ENCODE measurements at places on chromosomes 1 and 21. TPM values are rescaled to one million over a fixed set of nuclear protein-coding genes. Genes with fewer than 3 reads are reported as not detected.

DNA sequence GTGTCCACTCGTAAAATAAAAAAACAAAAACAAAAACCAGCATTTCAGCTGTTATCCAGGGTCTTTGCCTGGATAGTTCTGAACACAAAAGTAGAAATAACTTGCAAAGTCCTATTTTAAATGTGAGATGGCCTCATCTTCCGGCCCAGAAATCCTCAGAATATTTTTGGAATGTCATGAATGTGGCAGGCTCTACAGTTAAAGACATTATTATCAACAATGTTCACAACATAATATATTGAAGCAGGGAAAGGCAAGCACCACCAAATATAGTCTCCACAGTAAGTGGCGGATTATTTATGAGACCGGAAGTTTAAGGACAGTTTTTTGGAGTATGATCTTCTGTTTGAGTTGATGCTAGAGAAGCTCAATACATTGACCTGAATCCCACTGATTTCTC is 1.2 kb upstream of the C1orf198 start:
- no peak for DNase-seq

- no peak for DNase-seq
Observed at GRCh38 chr1:238753252-238753651, 633.1 kb upstream of the CHRM3 start.

GRCh38 chr1:112794654-112795239 is 79.6 kb upstream of the PPM1J start:
- no peak for DNase-seq

GRCh38 chr1:5908461-5909375 is 83.5 kb downstream of the NPHP4 start:
- DNase-seq = no peak

GRCh38 chr1:107139833-107140702 is 771 bp upstream of the NTNG1 start:
- no peak for DNase-seq

GRCh38 chr21:45300786-45301520 is 13.3 kb upstream of the POFUT2 start:
- no peak for DNase-seq

The TIE1 gene
- total RNA-seq = not detected

DNA sequence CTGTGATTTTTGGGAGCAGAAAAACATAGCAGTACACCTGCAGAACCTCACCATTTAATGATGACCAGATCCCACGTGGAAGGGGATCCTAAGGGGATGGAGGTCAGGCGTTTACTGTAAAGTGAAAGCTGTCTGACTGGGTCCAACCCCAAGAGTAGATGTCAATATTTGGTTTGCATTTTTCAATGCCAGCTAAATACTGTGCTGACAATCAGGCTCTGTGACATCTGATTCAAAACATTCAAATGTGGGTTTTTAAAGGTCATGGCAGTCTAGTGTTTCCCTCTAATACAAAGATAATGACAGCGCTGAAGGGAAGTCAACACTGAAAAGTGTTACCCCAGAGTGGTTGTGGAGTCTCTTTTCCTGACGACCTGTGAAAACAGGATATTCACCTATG is 68.1 kb downstream of the SPAG17 start:
- no peak for DNase-seq

DNA sequence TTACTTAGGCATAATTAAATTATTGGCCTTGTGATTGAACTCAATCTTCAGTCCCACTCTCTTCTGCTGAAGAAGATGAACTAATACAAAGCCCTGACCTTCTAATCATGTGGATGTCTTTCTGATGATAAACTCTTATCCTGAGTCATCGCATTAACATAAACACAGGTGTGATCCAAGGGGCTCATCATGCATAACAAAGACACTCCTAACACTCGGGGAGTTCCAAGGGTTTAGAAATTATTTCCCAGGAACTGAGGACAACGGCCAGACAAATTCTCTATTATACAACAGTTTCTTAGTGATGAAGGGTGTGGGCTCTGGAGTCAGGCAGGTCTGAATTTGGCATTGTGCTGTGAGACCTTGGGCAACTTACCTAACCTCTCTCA is 18.0 kb downstream of the DUSP10 start:
- DNase-seq = no peak

- DNase-seq = no peak
Observed at GRCh38 chr1:107538502-107538901, 397.7 kb downstream of the NTNG1 start.

DNA sequence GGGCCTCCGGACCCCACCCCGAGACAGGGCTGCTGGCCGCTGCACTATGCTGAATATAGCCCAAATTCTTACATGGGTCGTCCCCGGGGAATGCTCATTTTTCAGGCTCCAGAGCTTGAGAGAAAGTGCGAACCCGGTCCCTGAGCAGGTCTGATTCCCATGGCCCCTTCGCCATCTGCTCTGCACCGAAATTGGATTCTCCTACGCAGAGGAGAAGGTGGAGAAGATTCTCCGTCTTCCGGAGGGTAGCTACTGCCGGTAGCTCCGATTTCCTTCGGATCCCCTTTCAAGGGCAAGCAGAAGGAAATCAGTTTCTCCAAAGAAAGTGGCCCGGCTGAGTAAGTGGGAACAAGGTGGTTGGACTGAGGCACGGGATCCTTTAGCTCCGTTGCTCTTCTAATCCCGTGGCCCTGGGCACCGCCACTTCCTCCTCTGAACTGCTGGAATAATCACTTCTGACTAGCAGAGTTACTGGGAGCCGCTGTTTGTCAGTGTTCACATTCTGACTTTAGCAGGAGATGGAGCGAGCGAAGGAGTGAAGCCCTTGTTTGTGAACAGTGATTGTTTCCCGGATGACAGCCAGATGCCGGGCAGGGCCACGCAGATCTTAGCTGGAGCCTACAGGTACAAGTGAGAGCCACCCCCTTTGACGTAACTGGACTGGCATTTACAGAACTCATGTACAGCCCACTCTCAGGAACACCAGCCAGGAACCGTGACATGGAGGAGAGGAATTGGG is 1.1 kb upstream of the ZNF496 start:
- DNase-seq = no peak

GRCh38 chr1:148389027-148389339 is 94.1 kb downstream of the PPIAL4G start:
- no peak for DNase-seq

DNA sequence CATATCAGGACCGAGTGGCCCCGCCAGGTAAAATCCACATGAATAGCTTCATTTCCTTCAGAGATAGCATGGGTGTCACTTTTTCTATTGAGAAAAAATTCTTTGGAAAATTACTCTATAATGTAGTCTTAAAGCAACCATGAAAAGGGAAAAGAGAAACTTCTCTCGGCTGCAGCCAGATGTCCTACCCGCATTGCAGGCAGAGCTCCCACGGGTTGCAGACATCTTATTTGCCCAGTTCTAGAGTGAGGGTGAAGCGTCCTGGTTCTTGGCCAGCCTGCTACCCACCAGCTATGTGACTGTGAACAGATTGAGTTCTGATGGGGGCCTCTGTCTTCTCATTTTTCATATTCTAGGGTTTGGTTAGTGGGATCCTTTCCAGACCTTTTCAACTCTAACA is 5.0 kb downstream of the ATP1B1 start:
- no peak for DNase-seq

- no peak for DNase-seq
Observed at GRCh38 chr1:114428083-114428754, 82.8 kb downstream of the TRIM33 start.

The TTC39A gene
- not detected for total RNA-seq

The UBXN10 gene
- total RNA-seq = 0.14 TPM

- DNase-seq = no peak
Observed at GRCh38 chr1:33142483-33143064, 39.3 kb downstream of the TRIM62 start.

The ILF2 gene
- 156 TPM for total RNA-seq

DNA sequence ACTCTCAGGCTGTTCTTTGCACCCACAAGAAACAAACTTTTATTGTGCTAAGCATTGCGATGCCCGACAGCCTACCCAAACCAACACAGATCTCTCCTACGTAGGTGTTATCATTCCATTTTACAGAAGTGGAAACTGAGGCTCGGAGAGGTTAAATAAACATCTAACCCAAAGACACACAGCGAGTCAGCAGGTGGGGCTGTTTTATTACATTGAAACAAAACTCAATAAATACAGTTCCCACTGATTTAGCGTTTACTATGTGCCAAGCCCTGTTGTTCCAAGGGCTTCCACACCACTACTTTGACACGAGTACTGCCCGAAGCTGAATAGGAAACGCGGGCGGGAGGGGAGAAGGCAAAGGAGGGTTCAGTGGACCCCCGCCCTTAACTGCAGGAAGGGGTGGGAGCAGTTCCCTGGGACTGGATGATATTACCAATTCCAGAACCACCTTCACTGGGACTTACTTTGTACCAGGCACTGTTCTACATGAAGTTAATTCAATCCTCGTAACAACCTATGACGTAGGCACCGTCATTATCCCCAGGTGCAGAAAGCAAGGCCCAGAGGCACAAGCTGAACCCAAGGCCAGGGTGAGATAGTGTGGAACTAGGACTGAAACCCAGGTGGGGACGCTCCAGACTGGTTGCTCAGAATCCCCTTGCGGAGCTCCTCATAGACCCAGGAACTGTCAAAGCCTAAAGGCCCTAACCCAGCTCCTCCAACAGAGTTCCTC is 19.3 kb upstream of the ALDH4A1 start:
- no peak for DNase-seq

- DNase-seq = no peak
Observed at GRCh38 chr1:23188434-23188884, 19.8 kb upstream of the LUZP1 start.

The HES5 gene
- not detected for total RNA-seq

The TMEM125 gene
- total RNA-seq = not detected

DNA sequence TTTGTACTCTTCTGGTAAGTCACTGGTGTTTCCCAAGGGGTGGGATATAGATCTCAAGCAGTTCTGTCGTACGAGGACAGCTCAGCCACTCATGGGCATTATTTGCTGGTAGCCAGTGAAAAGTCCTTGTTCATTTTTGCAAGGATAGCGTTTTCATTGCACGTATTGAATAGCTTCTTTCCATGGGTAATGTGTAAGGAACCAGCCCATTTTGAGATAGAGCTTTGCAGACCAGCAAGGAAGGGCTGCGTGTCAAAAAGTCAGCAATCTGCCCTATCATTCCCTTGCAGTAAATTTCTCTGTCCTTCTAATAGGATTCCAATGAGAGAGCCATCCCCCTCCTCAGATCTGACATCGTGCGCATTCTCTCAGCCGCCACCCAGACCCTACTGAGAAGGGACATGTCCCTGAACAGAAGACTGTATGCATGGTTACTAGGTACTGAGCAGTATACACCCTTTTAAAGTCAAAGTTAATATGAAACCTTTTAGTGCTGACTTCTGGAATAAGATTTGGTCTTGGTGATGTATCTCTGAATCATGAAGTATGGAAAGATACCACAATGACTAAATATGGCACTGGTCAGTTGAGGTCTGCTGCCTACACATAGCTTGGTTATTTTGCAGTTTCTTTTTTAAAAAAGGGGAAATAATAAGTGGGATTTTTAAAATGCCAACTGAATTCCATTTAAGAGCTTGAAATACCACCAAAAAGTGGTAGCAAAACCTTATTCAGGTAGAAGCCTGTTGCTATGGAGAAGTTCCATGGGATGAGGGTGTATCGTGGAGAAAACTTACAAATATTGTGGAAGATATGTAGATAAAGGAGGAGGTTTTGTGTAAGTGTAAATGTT is 55.3 kb downstream of the DOP1B start:
- DNase-seq = no peak

DNA sequence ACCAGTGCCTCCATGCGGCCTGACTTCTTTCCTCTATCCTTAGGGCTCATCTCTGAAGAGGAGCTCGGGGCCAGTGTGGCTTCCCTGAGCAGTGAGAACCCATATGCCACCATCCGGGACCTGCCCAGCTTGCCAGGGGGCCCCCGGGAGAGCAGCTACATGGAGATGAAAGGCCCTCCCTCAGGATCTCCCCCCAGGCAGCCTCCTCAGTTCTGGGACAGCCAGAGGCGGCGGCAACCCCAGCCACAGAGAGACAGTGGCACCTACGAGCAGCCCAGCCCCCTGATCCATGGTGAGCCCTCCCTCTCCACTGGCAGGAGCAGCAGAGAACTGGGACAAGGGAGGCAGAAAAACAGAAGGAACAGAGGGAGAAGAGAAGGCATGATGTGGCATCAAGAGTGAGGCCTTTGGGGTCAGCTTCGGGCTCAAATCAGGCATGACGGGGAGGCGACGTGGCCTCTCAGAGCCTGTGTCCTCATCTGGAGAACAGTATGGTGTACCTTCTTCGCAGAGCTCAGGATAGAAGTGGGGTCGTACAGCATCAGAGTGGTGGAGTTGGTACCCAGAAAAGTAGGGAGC is 6.5 kb upstream of the LRRC71 start:
- no peak for DNase-seq

GRCh38 chr1:30310966-30311742 is 412.2 kb downstream of the MATN1 start:
- no peak for DNase-seq

The ZSWIM5 gene
- 1.8 TPM for total RNA-seq

DNA sequence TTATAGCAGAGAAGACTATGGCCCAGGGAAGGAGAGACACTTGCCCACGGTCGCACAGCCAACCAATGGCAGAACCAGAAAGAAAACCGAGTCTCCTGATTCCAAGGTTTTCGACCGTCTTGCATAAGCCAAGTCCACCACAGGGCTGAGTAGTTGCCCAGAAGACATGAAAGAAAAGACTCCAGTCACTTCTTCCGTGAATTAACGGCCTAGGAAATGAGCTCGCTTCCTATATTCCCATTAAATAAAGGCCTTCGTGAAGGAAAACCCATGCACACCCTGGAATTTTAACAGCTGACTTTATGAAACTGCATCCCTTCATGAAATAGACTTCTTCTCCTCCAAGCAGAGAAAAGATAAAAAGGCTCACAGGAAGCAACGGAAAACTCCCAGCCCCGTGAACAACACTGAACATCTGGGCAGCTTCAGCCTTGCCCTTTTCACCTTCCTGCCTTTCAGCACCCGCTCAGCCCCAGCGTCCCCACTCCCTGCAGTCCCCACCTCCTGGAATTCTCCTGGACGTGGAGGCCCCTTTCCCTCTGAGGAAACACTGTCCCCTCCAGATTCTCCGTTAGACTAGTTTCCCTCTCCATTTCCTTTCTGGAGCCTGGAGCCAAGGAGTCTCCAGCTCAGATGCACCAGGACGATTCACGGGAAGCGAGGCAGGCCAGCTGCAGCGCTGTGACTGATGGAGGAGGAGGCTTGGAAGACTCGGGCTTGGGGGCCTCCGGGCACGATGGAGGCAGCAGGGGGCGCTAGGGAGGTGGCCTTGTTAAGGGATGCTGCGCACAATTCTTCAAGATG is 2.7 kb upstream of the MYOC start:
- DNase-seq = peak; percentile 38

GRCh38 chr1:30705698-30706097 is 17.7 kb downstream of the MATN1 start:
- DNase-seq = no peak

Measured in CD8-positive, alpha-beta T cell (primary cell).